ENCODE measurements at places on chromosomes 4 and X. TPM values are rescaled to one million over a fixed set of nuclear protein-coding genes. Genes with fewer than 3 reads are reported as not detected.

The KDR gene
- 0.18 TPM for total RNA-seq

GRCh38 chr4:48499551-48500066 lies 9.6 kb downstream of the ZAR1 start:
- no peak for DNase-seq

The SSX7 gene
- not detected for total RNA-seq

DNA sequence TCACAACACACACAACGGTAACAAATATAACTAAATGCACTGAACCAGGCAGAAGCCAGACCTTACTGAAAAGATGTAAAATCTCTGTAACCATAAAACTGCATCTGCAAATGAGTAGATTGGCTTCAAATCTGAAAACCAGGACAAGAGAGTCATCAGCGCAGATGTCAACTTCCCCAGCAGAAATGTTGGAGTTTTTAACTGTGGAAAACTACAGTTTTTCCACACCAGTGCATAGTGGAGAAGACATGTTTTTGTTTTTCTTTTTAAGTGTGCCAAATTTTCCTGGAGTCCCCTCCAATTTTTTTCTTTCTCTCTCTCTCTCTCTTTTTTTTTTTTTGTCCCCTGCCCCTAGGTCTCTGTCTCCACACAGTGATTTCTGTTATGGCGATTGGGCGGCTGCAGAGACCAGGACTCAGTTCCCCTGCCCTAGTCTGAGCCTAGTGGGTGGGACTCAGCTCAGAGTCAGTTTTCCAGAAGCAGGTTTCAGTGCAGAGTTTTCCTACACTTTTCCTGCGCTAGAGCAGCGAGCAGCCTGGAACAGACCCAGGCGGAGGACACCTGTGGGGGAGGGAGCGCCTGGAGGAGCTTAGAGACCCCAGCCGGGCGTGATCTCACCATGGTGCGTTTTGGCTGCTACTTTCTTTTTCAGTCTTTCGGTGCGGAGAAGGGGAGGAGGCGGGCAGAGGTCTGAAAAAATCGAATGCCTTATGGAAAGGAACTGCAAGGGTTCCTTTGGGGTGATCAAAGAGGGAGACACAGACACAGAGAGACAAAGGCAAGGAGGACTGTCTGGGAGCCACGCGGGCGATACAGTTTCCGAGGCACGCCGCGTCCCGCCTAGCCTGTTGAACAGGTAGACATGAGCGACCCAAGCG lies at the start of gene GUCY1A1:
TSS of gene GUCY1A1 (plus strand) at position 505 of the 878 bp plus-strand sequence. CDS start 30,020 bp downstream, outside the sequence.
- DNase-seq = no peak

GRCh38 chr4:56195025-56195424 lies 192.3 kb downstream of the AASDH start:
- no peak for DNase-seq

- DNase-seq = no peak
Observed at GRCh38 chr4:163613383-163613782, 118.9 kb downstream of the TMA16 start.

The CXCL11 gene
- not detected for total RNA-seq
